ENCODE measurements at places on chromosomes 7 and 10.

DNA sequence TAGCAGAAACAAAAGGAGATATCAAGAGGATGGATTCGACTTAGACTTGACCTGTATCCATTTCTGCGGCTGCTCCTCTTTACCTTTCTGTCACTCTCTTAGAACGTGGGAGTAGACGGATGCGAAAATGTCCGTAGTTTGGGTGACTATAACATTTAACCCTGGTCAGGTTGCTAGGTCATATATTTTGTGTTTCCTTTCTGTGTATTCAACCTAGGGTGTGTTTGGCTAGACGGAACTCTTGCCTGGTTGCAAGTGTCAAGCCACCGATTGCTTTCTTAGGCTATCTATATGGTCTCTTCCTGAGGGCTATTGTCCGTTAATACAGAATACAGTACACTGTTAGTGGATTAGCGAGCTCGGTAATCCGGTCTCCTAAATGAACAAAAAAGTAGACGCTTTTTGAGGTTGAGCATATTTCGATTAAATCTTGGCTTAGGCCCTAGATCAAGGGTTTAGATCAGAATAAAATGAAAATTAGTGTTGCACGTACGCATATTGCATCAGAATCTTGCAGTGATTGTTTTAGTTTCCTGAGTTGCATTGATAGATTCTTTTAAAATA lies 1.2 kb downstream of the PTEN start:
- no peaks in the 10 kb centered on the region for H3K27me3 ChIP-seq
- peaks cover 17% of the 10 kb centered on the region for H3K4me1 ChIP-seq
- peak overlapping the region; percentile 89 for H3K4me3 ChIP-seq
- H3K27ac ChIP-seq, result peak overlapping the region; percentile 85
- DNase-seq, result no peak
- H3K36me3 ChIP-seq, result no peaks in the 10 kb centered on the region

DNA sequence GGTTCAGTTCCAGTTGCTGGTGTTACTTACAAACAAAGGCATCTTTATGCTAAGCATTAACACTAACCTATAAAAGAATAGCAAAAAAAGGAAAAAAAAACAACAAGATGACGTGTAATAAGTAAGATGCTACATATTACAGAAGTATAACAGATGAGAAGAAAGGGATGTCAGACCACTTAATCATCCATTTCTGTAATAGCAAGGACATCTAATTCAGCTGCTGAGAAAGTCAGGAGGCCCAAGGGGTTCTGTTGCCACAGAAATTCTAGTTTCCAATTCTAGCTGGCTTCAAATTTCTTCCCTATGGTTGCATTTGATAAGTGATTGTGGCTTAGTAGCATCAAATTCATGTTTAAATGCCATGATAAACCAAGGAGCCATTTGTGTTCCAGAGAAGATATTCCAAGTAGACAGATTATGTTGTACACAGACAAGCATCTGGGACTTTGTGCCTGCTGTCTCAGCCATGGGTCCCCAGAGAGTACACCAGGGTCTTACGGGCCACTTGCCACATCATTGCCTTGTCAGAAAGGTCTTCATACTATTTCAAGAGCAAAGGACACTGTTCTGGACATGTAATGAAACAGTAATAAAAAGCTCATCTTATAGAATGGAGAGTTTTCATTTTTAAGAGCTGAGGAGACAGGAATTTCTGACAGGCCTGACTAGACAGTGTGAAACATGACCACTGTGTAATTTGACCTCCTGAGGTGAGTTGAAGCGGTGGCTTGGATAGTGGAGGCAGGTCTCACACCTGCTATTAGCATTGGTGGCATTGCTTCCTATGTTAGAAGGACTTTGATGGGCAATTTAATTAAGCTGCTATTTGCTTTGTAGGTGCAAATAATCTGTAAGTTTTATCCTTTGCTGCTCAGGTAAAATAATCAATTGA lies 4.2 kb upstream of the ASB4 start:
- DNase-seq, result no peak
- H3K4me1 ChIP-seq, result no peaks in the 10 kb centered on the region
- H3K4me3 ChIP-seq, result no peak overlapping the region

GRCh38 chr7:6705959-6706665 lies 635 bp downstream of the ZNF12 start:
- peaks cover 27% of the 10 kb centered on the region for H3K36me3 ChIP-seq
- H3K4me1 ChIP-seq, result no peaks in the 10 kb centered on the region
- H3K27ac ChIP-seq, result no peak overlapping the region
- peak overlapping the region; percentile 99 for H3K4me3 ChIP-seq

GRCh38 chr7:35513828-35514227 lies 181.1 kb downstream of the HERPUD2 start:
- no peak overlapping the region for H3K27ac ChIP-seq
- no peaks in the 10 kb centered on the region for H3K27me3 ChIP-seq

- no peak overlapping the region for H3K27ac ChIP-seq
- no peaks in the 10 kb centered on the region for H3K27me3 ChIP-seq
- DNase-seq, result no peak
- no peaks in the 10 kb centered on the region for H3K36me3 ChIP-seq
- no peaks in the 10 kb centered on the region for H3K4me1 ChIP-seq
Observed at GRCh38 chr7:94823947-94824346, 83.4 kb upstream of the PPP1R9A start.

GRCh38 chr7:76296743-76297740 lies 5.4 kb upstream of the HSPB1 start:
- no peak for DNase-seq
- H3K27ac ChIP-seq, result no peak overlapping the region
- H3K27me3 ChIP-seq, result peaks cover 4% of the 10 kb centered on the region
- 0 out of 2 replicates have a peak, but pooled peaks cover 4% of the 10 kb centered on the region for H3K4me1 ChIP-seq

DNA sequence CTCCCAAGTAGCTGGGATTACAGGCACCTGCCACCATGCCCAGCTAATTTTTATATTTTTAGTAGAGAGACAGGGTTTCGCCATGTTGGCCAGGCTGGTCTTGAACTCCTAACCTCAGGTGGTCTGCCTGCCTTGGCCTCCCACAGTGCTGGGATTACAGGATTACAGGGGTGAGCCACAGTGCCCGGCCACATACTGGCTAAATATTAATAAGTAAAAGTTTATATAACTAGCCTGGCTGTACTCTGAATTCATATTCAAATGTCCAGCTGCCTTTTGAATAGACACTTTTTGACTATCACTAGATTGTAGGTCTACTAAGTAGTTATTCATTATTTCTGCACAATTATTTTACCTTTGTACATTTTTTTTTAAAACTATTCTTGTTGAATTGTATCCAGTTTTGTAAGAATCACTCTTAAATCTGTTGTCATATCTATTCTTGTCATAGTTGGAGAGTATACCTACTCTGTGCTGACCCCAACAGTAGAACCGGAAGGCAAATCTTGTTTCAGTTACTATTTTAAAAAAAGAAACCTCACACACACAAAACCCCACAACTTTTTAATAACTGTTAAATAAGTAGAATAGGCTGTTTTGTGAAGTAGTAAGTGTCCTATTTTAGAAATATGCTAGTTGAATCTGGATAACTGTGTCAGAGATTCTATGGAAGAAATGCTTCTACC lies 29.6 kb downstream of the MINPP1 start:
- H3K27ac ChIP-seq, result peak overlapping the region; percentile 77
- no peaks in the 10 kb centered on the region for H3K36me3 ChIP-seq
- peak overlapping the region; percentile 20 for H3K4me3 ChIP-seq
- H3K4me1 ChIP-seq, result peaks cover 47% of the 10 kb centered on the region

- H3K4me3 ChIP-seq, result no peak overlapping the region
- H3K36me3 ChIP-seq, result no peaks in the 10 kb centered on the region
- H3K27ac ChIP-seq, result no peak overlapping the region
- no peaks in the 10 kb centered on the region for H3K27me3 ChIP-seq
- DNase-seq, result no peak
- no peaks in the 10 kb centered on the region for H3K4me1 ChIP-seq
Observed at GRCh38 chr10:93445097-93445960, 36.8 kb downstream of the MYOF start.

GRCh38 chr7:154990964-154991540 lies 11.9 kb downstream of the PAXIP1 start:
- H3K4me1 ChIP-seq, result no peaks in the 10 kb centered on the region
- H3K27me3 ChIP-seq, result no peaks in the 10 kb centered on the region
- H3K4me3 ChIP-seq, result no peak overlapping the region
- DNase-seq, result no peak

DNA sequence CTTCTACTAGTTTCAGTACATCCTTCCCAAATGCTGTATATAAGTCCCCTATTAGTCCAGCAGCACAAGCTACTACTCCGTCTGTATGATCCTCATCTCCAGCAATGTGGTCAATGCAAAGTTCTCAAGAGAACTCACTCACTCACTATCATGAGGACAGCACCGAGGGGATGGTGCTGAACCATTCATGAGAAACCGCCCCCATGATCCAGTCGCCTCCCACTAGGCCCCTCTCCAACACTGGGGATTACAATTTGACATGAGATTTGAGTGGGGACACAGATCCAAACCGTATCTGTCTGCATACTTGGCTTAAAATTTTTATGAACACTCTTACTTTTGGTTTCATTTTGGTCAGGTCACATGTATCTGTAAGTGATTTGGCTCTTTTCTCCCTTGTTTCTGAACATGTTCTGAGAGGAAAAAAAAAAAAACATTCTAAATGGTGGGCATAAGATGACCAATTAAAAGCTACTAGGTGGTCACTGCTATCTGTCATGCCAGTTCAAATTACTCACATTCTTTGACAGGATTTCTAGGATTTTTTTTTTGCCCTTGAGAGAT lies 60.1 kb downstream of the ZNF783 start:
- peak overlapping the region; percentile 1 for H3K27ac ChIP-seq
- no peaks in the 10 kb centered on the region for H3K36me3 ChIP-seq
- DNase-seq, result peak; percentile 84
- H3K4me3 ChIP-seq, result peak overlapping the region; percentile 54

GRCh38 chr10:80064120-80064886 lies 14.2 kb upstream of the TMEM254 start:
- H3K4me1 ChIP-seq, result no peaks in the 10 kb centered on the region
- H3K36me3 ChIP-seq, result no peaks in the 10 kb centered on the region
- no peak overlapping the region for H3K27ac ChIP-seq
- H3K27me3 ChIP-seq, result no peaks in the 10 kb centered on the region

DNA sequence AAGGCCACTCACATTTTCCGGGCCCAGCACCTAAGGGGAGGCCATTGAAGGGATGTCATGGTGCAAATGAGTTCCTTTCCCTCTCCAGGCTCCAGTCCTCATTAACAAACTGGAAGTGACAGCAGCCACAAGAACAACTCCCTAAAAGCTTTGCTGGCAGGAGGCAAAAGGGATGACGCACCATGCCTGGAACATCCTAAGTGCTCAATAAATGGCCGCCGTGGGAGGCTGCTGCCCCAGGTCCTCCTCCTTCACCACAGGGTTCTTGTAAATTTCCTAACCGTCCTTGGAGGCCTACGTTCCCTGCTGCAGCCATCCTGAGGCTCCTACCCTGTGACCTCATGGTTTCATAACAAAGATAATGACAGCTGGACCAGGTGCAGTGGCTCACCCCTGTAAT lies 41.3 kb upstream of the CAMK1D start:
- H3K4me3 ChIP-seq, result no peak overlapping the region
- H3K36me3 ChIP-seq, result no peaks in the 10 kb centered on the region
- H3K27me3 ChIP-seq, result no peaks in the 10 kb centered on the region
- no peak overlapping the region for H3K27ac ChIP-seq

DNA sequence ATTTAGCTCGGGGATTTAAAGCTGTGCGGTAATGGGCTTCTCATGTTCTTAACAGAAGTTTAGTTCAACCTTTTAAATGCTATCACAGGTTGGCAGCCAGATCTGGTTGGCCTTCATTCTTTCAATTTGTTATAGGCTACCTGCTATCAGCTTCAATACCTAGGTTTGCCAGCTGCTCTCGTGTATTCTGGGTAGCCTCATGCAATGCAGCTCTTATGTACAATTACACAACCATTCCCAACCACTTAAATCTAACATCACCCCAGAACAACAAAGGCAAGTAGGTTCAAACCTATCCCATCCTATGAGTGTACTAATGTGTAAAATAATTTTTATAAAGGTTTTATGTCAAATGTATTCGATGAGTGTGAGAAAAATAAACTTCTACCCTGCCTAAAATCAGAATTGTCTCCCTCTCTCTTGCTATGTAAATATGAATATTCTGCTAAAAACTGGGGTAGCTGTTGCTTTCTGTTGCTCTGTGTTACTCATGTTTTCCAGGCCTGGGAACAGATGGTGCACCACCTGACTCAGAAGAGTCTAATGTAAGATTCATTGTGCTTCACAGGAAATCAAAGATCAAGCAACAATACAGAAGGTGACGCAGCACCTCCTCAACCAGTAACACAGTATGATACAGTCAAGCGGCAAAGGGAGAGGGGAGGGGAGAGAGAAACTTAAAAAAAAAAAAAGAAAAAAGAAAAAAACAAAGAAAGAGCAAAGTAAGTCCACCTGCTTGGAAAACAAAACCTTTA lies 188.6 kb downstream of the ETV1 start:
- no peak overlapping the region for H3K27ac ChIP-seq
- no peaks in the 10 kb centered on the region for H3K4me1 ChIP-seq
- no peaks in the 10 kb centered on the region for H3K36me3 ChIP-seq
- no peaks in the 10 kb centered on the region for H3K27me3 ChIP-seq

DNA sequence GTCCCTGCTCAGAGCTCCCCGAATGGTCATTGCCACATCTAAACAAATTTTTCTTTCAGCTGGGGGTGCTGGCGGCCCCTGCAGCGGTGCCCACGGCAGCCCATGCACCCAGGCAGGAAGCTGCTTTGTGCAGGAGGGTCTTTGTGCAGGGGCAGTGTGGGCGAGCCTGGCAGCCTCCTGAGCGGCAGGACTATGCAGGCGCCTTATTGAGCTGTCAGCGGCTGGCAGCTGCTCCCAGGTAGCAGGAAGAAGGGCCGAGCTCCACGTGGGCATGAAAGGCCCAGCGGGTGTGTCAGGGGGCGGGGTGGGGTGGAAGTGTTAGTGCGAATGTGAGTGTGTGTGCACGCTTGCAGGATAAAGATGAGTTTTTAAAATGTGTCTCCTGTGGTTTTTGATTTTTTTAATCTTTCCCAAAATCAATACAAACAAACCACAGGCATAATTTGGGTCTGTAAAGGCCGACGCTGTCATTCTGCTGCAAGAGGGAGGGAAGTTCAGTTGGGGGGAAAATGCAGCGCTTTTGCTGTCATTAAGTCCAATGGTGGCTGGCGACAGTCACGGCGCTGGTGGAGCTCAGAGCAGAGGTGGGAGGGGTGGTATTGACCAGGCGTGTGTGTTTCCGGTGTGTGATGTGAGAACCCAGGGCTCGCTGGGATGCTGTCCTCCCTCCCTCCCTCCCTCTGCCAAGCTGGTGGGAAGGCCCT lies 83.9 kb downstream of the LHPP start:
- H3K27ac ChIP-seq, result no peak overlapping the region
- no peak overlapping the region for H3K4me3 ChIP-seq
- H3K4me1 ChIP-seq, result no peaks in the 10 kb centered on the region
- H3K27me3 ChIP-seq, result 0 out of 2 replicates have a peak, but pooled peaks cover 1% of the 10 kb centered on the region
- H3K36me3 ChIP-seq, result no peaks in the 10 kb centered on the region

DNA sequence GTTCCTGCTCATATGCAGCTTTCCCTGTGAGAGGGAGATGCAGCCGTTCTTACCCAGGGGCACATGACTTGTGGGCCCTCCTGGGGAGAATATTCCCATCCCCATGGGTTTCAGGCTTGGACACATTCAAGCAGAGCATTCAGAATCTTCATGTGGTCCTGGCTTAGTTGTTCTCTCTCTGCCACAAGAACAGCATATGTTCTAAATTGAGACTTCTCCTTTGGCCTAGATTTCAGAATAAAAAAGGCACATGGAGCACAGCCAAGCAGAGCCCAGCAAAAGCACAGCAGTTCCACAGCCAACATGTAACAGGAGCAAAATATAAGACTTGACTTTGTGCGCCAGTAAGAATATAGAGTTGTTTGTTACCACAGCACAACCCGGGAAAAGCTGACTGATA lies 306.4 kb upstream of the MYO3A start:
- H3K27ac ChIP-seq, result no peak overlapping the region
- DNase-seq, result no peak
- H3K4me1 ChIP-seq, result no peaks in the 10 kb centered on the region
- no peaks in the 10 kb centered on the region for H3K36me3 ChIP-seq
- H3K4me3 ChIP-seq, result no peak overlapping the region
- H3K27me3 ChIP-seq, result no peaks in the 10 kb centered on the region

GRCh38 chr7:27102581-27103442 lies at the start of gene HOXA2:
TSS of gene HOXA2 (minus strand) at chr7:27102683. CDS start at chr7:27102500, 183 bp downstream.
- H3K4me3 ChIP-seq, result no peak within 1 kb of the TSS
- no peak for DNase-seq
- H3K27me3 ChIP-seq, result peaks cover 44% of the 10 kb centered on the region
- no peaks in the 10 kb centered on the region for H3K36me3 ChIP-seq
